ENCODE measurements at places on chromosomes 6 and 20.

DNA sequence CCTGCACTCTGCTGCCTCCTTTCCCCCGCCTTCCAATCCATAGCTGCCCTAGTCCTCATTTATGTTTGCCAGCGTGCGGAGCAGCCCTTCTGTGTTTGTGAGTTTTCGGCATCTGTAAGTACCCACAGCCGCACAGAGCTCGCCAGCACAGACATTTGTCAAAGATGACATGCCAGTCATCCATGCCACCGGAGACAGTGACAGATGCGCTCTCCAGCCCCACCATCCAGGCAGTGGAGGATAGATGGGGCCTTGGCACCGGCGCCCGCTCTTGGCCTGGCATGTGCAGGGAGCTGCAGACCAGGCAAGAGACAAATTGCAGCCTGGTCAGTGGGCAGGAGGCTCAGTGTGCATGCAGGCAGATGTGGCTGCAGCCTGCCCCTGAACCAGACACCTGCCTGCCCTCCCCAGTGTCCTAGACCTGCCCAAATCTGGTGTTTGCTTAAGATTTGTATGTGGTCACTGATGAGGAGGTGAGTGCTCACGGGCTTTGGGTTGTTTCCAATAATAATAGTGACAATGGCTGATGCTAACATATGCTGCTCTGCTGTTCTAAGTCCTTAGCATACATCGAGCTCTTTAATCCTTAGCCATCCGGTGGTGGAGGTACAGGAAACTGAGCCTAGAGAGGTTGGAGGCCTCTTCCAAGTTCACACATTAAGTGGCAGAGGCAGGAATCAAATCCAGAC, 78.1 kb downstream of the UNC5CL start:
- DNase-seq, result no peak

DNA sequence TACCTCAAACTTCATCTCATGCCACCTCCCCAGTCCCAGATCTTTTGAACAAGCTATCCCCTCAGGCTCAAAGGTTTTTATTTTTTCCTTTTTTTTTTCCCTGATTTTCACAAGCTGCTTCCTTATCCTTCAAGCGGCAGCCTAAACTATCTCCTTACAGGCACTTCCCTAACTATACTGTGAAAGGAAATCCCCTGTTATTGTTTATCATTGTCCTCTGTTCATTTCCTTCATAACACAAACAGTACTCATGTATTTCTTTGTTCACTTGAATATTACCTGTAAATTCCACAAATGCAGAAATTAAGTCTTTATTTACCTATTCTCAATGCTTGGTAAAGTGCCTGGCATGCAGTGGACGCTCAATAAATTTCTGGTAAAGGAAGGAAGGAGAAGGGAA, 48.9 kb downstream of the ME1 start:
- no peak for DNase-seq

DNA sequence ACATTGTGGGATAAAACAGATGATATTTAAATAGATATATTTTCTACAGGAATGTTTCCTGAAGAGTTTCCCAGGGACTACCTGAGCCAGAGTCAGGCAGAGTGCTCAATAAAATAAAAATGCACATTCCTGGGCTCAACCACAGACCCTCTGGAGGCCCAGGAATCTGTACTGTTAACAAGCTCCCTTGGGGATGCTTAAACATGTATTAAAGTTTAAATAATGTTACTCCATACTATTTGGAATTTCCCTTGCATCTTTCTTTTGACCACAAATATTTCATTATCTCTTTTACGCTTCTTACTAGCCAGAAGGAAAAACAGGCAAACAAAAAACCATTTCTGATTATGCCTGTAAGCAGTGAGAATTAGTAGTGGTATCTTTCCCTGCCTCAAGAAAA, 42.3 kb downstream of the GPR63 start:
- DNase-seq, result no peak

- DNase-seq, result no peak
Measured at GRCh38 chr20:9996944-9997343, 37.8 kb upstream of the ANKEF1 start.

DNA sequence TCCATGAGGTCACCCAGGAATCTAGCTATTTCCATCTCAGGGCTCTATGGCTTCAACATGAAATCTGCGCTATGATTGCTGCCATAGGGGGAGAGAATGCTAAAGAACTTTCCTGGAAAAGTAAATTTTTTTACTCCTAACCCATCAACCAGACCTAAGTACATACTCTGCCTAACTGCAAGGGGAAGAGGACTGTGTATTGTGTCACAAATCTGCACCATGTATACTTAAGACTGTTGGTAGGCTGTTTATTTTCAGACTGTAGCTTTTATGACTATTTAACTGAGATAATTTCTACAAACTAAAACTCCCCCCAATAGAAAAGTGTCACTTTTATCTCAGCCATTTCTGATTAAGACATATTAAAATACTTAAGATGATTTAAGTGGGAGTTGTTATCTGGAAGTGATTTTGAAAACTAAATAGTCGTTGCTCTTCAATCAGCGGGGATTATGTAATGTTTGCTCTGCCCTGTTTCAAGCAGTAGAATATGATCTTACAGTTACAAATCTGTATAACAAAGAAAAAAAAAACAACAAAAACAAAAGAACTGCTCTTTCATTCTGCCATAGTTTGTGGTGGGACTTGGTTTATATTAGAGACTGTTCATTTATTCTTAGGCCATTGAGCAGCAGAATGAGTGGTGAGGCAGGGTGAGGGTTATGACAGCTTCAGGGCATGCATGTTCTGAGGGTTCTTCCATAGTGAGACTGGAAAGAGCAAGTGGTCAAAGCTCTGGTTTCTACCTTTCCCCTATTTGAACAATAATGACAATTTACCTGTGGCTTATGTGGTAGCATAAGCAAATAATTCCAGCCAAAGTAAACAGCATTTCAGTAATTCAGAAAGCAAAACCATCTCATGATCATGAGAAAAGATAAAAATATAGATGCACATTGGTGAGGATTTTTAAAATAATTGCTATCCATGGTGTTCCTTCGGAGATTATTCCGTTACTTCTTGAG, 126.3 kb upstream of the CEP162 start:
- DNase-seq, result no peak

DNA sequence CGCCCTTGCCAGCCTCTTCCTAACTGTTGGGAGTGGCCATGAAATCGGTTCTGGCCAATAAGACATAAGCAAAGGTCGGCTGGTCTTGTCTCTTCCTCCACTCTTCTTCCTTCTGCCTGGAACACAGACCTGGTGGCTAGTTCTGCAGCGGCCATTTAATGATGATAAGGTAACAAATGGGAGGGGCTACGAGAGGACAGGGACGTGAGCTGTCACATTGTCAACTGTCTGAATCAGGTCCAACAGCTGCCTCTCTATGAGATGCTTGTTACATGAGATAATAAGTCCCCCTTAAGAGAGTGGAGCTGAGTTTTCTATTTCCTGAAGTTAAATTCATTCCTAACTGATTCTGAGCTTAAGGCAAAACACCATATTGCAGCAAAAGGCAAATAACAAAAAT, 12.5 kb upstream of the TMEM242 start:
- DNase-seq, result peak; percentile 66

DNA sequence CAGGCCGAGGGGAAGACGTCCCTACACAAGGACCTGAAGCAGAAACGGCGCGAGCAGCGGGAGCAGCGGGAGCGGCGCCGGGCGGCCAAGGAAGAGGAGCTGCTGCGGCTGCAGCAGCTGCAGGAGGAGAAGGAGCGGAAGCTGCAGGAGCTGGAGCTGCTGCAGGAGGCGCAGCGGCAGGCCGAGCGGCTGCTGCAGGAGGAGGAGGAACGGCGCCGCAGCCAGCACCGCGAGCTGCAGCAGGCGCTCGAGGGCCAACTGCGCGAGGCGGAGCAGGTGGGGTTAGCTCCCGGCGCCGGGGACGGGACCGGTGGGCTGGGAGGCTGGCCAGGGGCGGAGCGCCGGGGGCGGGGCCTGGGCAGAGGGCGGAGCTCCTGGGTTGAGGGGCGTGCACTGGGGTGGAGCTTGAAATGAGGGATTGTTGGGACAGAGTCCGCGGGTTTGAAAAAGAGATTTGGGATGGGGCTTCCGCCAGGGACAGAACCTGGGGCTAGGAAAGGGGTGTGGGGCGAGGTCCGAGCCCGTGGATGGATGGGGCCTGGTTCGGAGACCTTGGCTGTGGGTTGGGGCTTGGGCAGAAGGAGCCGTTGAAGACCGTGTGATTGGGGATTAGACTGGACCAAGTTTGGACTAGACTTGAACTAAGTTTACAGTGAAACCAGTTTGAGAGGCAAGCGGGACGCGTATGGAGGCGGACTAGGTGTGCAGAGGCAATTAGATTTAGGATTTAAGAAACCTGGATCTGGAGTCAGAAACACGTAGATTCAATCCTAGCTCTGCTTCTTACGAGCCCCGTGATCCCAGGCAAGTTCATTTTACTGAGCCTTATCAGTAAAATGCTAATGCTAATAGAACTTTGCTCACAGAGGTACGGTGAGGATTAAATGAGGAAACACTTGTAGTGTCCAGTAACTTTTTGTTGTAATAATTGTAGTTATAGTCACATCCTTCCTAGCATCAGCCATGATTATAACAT, 20.9 kb downstream of the DEF6 start:
- DNase-seq, result no peak

DNA sequence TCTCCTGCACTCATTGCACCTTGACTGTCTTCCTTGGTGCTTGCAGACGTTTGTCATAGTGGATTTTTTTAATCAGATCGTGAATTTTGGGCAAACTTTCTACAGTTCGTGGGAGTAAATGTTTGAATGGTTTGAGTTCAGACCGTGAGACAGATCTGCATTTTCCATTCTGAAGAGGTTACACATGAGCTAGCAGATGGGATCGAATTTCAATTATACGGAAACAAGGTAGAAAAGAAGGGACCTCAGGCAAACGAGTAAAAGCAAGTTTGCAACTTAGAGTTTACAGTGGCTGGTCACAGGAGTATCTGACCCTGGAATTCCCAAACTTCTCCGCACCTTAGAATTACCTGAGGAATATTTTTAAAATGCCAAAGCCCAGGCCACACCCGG, 17.2 kb upstream of the NCR2 start:
- DNase-seq, result no peak

GRCh38 chr6:34664256-34664971, 32.2 kb downstream of the ILRUN start:
- peak; percentile 78 for DNase-seq

All from erythroblast (primary cell).